ENCODE measurements at places on chromosomes 6 and 20.

DNA sequence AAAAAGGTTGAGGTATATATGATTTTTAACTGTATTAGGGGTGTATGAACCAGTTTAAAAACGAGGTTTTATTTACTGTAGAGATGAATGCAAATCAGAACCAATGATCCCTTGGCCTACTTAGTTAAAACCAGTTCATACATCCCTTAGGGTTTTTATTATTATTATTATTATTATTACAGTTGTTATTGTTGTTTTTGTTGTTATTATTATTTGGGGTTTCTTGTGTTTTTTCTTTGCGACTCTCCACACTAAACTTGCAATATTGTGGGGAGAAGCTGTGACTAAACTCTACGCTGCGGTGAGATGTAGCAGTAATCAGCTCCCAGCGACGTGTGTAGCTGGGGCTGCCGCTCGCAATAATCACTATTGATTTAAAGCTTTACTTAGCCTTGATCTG lies 62.2 kb downstream of the SSR1 start:
- no peak for DNase-seq

DNA sequence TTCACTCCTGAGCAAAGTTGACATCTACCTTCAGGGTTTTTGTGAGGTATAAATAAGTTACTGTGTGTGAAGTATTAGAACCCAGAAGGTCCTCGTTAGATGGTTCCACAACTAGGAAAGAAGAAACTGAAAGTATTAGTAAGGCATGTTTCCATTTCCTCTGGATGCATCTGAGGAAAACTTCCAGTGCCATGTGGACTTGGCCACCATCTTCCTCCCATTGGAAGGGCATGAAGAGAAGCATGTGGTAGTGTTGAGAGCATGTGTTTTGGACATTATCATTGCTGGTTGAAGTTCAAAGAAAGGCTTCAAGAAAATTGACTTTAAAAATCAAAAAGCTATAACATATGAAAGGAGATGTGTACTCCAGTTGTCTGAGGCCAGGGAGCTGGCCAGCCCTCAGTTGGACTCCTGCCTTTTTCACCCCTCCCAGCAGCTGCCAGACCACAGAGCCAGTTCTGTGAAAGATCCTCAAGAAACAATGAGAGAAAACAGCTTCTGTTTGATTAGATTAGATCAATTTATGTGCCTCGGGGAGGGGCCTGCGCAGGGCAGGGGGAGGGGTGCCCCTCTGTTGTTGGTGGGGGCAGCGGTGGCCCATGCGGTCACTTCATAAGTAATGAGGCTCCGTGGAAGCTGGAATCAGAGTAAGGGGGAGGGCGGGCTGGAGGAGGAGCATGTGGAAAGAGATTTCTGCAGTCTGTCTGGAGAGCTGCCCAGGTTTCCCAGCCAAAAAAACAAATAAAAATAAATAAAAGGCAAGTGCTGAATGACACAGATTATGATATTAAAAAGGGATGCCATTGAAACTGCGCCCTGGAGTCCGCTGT lies 154.0 kb downstream of the JARID2 start:
- DNase-seq: no peak

DNA sequence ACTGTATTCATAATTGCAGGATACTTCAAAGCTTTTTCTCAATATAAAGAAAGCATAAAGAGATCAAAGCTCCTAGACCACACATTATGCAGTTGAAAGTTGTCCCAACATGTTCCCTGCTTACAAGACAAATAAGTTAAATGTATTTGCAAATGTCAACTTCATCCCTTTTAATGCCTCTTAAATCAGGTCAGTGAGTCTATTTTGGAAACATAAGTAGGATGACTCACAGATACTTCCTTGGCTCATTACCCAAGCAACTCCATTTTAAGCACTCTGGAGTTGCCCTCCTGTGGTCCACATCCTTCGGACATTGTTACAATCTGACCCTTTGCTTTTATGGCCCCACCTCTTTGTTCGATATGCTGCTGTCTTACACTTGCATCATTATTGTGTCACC lies 162.0 kb downstream of the FAXC start:
- no peak for DNase-seq

GRCh38 chr6:123306334-123306733 lies 310.3 kb downstream of the CLVS2 start:
- DNase-seq: no peak

DNA sequence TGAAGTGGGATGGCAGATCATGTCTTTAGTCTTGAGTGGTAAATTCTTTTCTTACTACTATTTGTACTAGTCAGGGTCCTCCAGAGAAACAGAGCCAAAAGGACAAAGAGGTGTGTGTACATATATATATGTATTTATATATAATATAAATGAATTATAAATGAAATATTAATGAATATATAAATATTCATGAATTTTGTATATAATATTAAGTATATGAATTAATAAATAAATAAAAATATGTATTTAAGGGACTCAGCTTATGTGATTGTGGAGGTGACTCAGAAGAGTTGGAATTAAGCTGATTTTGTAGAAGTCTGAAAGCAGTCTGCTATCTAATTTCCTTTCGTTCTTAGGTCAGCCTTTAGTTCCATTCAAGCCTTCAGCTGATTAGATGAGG lies 265.3 kb upstream of the MMS22L start:
- DNase-seq: no peak

GRCh38 chr6:43199912-43200311 lies 17.9 kb downstream of the CUL9 start:
- no peak for DNase-seq

DNA sequence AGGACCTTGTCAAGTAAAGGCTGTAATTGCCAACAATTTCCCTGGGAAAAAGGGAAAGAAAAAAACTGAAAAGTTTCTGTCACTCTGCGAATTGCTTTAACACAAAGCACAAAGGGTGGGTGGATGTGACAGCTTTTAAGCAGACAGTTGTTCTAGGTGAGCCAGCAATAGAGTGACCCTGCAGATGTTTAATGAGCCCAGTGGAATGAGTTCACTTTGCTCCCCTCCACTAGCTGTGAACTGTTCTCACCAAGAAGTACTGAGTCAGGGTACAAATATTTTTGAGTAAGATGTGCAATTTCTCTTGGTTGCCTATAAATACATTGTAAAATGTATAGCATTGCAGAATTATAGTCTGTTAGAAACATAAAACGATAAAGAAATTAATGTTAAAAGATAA lies 26.2 kb upstream of the LRRC1 start:
- no peak for DNase-seq

DNA sequence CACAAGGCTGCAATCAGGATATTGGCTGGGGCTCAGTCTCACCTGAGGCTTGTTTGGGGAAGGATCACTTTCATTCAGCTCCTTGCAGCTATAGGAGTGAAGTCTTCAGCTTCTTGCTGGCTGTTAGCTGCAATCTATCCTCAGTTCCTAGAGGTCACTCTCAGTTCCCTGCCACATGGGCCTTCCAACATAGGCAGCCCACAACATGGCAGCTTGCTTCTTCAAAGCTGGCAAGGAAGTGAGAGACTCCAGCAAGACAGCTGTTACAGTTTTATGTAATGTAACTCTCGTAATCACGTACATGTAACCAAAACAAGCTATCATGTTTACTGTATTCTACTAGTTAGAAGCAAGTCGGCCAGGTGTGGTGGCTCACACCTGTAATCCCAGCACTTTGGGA lies 226.9 kb downstream of the CDC5L start:
- no peak for DNase-seq

DNA sequence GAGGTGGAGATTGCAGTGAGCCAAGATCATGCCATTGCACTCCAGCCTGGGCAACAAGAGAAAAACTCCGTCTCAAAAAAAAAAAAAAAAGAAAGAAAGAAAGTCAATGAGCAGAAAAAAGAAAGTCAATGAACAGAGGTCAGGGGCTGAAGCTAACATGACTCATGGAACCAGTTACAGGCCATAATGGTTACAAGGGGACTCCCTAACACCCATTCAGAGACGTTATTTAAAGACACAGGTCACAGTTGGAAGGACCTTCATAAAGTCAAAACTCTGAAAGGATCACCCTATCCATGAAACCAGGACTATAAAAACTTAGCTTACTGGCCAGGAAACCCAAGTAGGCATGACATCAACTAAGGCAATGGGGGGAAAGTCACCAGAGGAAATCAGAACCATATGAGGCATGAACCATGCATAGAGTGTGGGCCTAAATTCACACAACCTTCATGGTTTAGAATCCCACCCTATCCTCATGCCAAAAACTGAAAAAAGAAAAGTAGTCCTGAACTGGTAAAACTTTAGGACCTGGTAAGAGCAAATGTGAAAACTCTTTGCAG lies 18.2 kb downstream of the FBXL4 start:
- no peak for DNase-seq

DNA sequence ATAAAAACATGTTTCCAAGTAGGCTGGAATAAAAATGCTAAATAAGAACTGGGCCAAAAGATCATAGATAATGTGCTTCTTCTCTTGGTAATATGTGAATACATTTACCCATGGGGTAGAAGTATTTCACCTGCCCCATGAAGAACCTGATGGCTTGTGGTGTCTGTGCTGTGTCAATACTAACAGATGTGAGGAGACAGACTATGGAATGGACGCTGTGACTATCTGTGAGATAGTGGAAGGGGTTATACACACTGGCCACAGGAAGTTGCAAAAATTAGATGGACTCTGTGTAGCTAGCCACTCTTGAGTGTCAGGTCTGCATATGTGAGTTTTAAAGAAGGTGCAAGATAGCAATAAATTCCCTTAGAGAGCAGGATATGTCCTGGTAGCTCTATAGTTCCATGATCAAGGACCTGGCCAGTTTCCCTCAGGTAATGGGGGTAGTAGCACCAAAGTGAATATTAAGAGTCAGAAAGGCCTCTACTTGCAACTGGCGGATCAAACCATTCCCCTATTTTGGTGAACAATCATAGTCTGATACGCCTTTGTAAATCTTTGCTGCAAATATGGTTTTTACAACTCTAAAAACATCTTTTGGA lies 48.6 kb downstream of the NEDD9 start:
- DNase-seq: no peak

DNA sequence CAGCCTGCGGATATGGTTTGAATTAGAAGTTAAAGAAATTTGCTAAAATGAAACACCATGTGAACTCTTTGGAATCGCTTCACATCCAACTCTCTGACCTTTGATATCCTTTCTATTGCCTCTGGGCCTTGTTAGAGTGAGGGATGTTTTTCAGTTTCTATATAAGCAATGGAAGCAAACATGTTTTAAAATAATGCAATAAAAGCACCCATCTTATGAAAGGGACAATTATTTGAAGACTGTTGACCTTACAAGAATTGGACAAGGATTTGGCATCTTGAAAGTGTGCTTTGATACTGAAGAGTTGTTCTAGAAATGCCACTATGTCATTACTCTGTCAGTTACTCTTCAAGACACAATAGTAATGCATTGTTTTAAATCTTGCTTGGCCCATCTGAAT lies 221.4 kb downstream of the PLCB4 start:
- no peak for DNase-seq

- no peak for DNase-seq
Measured at GRCh38 chr6:25898289-25898977, 24.4 kb upstream of the SLC17A3 start.

- DNase-seq: no peak
Measured at GRCh38 chr6:144285548-144285797, 338 bp downstream of the UTRN start.

- DNase-seq: no peak
Measured at GRCh38 chr20:56316051-56316450, 42.7 kb upstream of the FAM210B start.

DNA sequence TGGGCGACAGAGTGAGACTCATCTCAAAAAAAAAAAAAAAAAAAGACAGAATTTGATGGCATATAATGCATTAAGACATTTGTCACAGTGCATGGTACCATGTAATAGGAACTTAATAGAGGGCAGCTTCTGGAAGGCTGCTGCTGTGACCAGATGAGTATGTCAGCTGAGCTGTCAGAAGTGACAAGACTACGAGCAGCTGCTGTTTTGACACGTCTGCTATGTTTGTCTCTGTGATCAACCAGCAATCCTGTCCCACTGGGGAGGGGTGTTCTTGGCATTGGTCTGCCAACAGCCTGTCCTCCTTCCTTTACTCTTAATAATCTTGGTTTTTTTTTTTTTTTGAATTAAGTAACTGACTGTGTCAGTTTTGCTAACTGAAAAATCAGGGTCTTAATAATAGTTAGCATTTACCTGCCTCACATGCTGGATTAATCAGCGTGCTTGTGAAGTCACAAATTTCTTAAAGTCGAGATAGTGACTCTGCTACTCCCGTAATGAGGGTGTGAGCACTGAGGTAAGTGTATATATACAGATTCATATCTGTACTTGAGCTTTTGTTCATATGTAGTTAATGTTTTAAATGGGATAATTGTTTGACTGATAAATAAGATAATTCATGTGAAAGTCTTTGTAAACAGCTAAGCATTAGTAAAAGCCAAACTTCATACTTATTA lies 152.4 kb downstream of the BMP2 start:
- DNase-seq: no peak

DNA sequence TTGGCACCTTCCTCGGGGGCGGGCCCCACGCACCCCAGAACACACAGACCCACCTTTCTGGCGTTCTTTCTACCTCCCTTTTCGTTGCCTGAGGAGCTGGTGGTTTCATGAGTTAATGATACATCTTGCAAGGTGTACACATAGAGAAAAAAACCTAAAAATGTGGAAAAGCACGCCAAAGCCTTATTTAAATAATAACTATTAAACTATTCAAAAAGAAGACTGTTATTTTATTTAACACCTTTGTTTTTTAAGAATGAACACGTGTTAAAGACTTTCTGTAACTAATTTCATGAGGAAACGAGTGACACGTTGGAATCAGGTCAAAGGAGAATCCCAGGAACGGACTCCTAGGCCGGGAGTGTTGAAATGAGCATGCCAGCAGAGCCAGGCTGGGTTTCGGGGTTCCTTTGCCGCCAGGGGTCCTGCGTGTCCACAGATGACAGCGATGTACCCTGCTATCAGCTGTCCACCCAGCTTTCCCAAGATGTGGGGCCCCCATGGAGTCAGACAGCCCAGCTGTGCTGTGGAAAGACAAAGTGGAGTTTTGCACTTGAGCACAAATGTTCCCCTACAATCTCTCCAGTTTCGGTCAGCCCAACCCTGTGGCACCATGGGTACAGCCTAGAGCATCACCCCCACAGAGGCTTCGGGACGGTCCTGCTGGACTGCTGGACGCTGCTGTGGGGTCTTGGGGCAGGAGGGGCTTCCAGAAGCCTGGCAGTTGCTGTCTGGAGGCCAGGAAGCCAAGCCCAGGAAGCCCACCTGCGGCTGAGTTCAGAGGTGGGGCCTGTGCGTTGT lies 16.1 kb downstream of the SLC17A9 start:
- DNase-seq: no peak

GRCh38 chr20:3550837-3551236 lies 80.0 kb downstream of the ATRN start:
- no peak for DNase-seq

- no peak for DNase-seq
Measured at GRCh38 chr6:53464927-53465460, 79.9 kb downstream of the GCLC start.

- DNase-seq: no peak
Measured at GRCh38 chr6:7048894-7049293, 58.9 kb upstream of the RREB1 start.

GRCh38 chr6:145735356-145736165 lies at the start of gene EPM2A:
TSS of gene EPM2A (minus strand) at chr6:145735520. CDS start at chr6:145735498, 22 bp downstream.
- DNase-seq: peak; percentile 59
